Choroid plexus epithelial cell (primary cell): ENCODE measurements at places on chromosomes 4 and X.

DNA sequence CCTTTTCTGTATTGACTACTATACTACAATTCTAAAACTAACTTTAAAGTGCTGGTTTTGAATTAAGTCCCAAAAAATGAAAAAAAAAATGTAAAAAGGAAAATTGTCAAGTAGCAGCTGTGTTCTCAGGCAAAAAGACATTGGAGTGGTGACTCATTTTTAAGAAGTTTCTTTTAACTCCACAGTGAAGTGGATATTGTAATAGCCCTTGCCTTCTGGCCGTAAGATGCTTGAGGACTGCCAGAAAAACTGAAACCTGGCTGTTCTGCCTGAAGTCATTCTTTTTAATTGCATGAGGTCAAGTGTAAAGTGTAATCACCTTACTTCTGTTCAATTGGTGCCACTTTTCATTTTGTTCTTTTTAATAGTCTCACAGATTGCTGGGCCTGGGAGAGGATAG lies 28.9 kb downstream of the SPANXD start:
- DNase-seq, result no peak

GRCh38 chr4:150497612-150498011 lies 84.3 kb upstream of the MAB21L2 start:
- no peak for DNase-seq

DNA sequence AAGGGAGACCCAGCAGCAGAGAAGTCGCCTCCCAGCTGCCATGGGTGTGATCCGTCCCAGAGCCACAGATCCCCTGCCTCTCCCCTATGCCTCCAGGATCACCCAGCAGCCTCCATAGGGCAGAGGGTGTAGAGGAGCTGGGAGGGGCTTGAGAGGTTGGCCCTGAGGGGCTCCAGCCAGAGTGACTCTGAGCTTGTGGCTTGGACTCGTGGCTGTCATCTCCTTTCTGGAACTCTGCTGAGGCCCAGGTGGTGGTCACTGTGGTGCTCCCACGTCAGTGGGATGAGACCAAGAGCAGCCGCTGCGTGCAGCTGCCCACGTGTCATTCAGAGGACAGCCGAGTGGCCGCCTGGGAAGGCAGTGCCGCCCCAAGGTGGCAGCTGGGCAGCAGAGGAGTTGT lies 4.2 kb downstream of the TACC3 start:
- DNase-seq, result no peak

DNA sequence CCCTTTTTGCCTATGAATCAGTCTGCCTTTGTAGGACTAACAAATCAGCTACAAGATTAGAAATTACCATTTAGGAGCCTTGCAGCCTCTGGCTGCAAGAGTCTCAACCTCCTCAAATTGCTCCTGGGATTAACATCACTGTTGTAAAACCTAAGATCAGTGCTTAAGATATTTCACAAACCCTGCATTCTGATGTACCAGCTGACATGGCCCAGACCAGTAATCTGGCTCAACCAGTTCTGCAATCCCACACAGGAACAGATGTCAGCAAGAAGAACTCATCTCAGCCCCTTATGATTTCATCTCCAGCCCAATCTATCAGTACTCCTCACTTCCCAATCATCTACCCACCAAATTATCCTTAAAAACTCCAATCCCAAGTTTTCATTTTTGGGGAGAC lies 32.5 kb upstream of the AADAT start:
- DNase-seq, result no peak
